ENCODE measurements at places on chromosomes 3 and 15. TPM values are rescaled to one million over a fixed set of nuclear protein-coding genes. Genes with fewer than 3 reads are reported as not detected.

VIPR1 gene
- total RNA-seq: 3.6 TPM

LMAN1L gene
- 2.2 TPM for total RNA-seq

- H3K4me1 ChIP-seq: no peaks in the 10 kb centered on the region
- H3K27ac ChIP-seq: no peak overlapping the region
- no peaks in the 10 kb centered on the region for H3K27me3 ChIP-seq
- no peaks in the 10 kb centered on the region for H3K36me3 ChIP-seq
- no peak overlapping the region for H3K4me3 ChIP-seq
- DNase-seq: no peak
These were observed 92.8 kb downstream of the GOLIM4 start for GRCh38 chr3:168002786-168003368.

DNA sequence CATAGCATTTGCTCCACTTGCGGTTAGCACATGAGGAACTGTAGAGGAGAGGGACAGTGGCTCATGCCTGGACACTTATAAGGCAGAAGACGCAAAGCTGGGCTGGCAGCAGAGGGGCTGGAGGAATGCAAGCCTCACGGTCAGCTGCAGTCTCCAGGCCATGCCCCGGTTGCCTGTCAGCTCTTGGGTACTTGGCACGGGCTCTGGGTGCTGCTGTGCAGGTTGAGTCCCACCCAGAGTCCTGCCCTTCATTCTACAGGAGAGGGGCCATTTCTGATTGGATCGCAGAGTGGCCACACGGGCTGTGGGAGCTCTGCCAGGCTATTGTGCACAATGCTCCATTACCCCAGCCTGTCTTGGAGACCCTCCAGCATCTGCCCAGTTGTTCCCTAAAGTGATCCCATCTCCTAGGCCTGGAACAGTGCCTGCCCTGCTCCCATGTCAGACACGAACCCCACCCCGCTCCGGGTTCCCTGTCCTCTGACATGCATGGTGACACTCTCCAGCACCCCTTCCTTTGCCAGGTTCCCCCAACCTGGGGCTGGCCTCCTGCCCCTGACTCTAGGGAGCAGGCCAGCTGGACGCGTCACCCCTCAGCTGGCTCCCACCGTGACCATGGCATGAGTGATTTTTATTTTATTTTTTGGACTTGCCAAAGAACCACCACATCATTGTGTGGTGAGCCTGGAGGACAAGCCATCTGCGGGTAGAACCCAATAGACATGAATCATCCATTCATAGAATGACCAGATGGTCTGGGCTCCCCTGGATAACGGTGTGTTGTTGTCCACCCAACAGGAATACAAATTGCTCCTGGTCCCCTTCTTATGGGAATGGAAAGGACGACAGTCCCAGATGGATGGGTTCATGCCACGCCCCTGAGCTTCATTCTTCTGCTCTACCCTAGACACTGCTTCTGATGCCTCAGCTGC is 51.0 kb upstream of the KLF13 start:
- H3K27me3 ChIP-seq: no peaks in the 10 kb centered on the region
- H3K4me3 ChIP-seq: no peak overlapping the region
- H3K36me3 ChIP-seq: no peaks in the 10 kb centered on the region
- peaks cover 26% of the 10 kb centered on the region for H3K4me1 ChIP-seq

- no peaks in the 10 kb centered on the region for H3K36me3 ChIP-seq
- H3K27me3 ChIP-seq: peaks cover 7% of the 10 kb centered on the region
- no peak for DNase-seq
- no peak overlapping the region for H3K4me3 ChIP-seq
These were observed 274.7 kb downstream of the CD47 start for GRCh38 chr3:107816107-107816506.

DNA sequence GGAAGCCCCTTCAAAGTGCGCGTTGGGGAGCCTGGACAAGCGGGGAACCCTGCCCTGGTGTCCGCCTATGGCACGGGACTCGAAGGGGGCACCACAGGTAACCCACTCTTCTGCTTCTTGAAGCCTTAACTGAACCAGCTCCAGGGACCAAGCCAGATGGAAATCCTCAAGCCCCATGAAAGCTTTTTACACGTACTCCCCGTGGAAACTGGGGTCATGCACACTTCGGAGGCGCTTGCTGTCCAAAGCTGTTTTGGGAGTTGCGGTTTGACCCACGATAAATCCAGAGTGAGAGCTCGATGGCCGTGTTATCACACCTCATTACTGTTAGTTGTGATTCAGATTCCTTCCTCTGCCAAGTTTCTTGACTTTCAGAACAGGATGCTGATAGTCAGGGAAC is 47.5 kb downstream of the DNASE1L3 start:
- no peaks in the 10 kb centered on the region for H3K27me3 ChIP-seq
- H3K4me3 ChIP-seq: no peak overlapping the region
- no peak overlapping the region for H3K27ac ChIP-seq
- no peaks in the 10 kb centered on the region for H3K4me1 ChIP-seq
- no peak for DNase-seq

- H3K27ac ChIP-seq: peak overlapping the region; percentile 82
- no peaks in the 10 kb centered on the region for H3K27me3 ChIP-seq
- DNase-seq: no peak
- H3K36me3 ChIP-seq: peaks cover 6% of the 10 kb centered on the region
- peak overlapping the region; percentile 93 for H3K4me3 ChIP-seq
These were observed 605 bp downstream of the DCUN1D1 start for GRCh38 chr3:182979674-182980191.

GRCh38 chr3:45689787-45690145 is 570 bp downstream of the SACM1L start:
- H3K4me3 ChIP-seq: peak overlapping the region; percentile 88
- DNase-seq: no peak
- peaks cover 3% of the 10 kb centered on the region for H3K27me3 ChIP-seq
- H3K36me3 ChIP-seq: peaks cover 37% of the 10 kb centered on the region
- peak overlapping the region; percentile 98 for H3K27ac ChIP-seq
- H3K4me1 ChIP-seq: peaks cover 67% of the 10 kb centered on the region

- H3K4me3 ChIP-seq: no peak overlapping the region
- no peaks in the 10 kb centered on the region for H3K27me3 ChIP-seq
- H3K36me3 ChIP-seq: no peaks in the 10 kb centered on the region
- H3K4me1 ChIP-seq: no peaks in the 10 kb centered on the region
These were observed 860.5 kb downstream of the DIPK2A start for GRCh38 chr3:144831955-144832716.
